ENCODE measurements at places on chromosomes 7 and 10.

GRCh38 chr10:17348011-17348500 is 106.3 kb downstream of the ST8SIA6 start:
- no peak for DNase-seq

GRCh38 chr7:101031082-101031481 is 11.2 kb downstream of the MUC17 start:
- no peak for DNase-seq

DNA sequence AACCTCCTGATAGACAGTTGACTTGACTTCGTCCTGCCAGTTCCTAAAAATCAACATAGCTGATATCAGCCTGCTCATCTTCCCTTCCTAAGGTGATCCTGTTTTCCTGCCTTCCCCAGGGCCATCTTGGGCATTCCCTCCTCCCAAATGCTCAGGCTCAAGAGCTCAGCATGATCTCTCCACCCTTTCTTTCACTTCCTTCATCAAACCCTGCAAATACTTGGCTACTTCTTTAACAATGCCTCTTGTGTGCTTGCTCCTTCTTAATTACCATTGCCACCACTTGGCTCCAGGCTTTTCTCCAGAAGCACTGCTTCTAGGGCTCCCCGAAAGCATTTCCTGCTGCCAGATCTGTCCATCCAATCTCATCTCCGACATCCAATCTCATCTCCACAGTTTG is 7.3 kb downstream of the FSCN3 start:
- DNase-seq: no peak

DNA sequence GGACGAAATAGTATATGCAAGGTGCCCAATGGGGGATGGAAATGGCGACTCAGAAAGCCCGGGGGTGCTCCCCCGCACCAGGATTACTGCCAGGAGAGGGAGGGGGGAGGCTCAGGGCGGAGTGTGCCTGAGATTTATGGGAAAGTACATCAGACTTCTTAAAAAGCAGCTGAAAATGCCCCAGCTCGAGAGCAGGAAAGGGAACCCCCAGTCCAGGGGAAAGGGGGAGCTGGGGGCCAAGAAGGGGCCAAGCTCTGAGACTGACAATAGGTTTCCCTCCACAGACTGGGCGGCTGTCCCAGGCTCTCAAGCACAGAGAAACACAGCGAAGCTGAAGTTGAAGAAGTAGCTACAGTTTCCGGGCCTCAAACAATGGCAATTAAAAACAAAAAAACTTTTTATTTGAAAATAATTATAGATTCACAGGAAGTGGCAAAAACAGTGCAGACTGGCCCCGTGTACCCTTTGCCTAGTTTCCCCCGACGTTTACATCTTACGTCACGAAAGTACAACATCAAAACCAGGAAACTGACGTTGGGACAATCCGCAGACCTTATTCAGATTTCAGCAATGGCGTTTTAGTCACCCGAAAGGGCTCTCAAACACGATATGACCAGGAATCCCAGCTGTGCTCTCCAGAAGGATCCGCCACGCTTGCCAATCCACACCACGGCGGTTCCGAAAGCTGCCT is 83.9 kb upstream of the FGFR2 start:
- no peak for DNase-seq

- no peak for DNase-seq
Observed at GRCh38 chr7:136274636-136275345, 297.6 kb upstream of the MTPN start.

DNA sequence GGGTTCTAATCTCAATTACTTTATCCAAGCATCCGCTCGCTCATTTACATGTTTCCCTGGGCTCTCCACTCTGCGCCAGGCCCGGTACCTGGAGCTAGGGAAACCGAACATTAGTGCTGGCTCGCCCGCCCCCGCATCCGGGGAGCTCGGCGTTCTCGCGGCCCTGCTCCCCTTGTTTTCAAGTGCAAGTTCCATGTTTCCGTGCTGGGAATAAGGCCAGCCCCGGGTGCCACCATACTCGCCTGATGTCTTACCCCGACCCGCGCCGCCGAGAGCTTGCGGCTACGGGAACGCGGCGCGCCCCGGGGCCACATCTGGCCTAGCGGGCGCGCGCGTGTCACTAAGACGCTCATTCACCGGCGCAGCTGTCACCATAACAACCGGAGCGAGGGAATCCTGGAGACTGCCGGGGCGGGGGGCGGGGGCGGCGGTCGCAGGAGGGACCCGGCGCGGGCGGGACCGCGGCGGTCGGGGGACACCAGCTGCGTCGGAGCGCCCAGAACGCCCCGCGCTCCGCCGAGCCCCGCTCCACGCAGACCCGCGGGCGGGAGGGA is at the start of gene NEURL1:
Gene NEURL1, plus strand, starts transcription at position 344 of the 554 bp plus-strand sequence. CDS start 683 bp downstream, outside the sequence.
- no peak for DNase-seq

DNA sequence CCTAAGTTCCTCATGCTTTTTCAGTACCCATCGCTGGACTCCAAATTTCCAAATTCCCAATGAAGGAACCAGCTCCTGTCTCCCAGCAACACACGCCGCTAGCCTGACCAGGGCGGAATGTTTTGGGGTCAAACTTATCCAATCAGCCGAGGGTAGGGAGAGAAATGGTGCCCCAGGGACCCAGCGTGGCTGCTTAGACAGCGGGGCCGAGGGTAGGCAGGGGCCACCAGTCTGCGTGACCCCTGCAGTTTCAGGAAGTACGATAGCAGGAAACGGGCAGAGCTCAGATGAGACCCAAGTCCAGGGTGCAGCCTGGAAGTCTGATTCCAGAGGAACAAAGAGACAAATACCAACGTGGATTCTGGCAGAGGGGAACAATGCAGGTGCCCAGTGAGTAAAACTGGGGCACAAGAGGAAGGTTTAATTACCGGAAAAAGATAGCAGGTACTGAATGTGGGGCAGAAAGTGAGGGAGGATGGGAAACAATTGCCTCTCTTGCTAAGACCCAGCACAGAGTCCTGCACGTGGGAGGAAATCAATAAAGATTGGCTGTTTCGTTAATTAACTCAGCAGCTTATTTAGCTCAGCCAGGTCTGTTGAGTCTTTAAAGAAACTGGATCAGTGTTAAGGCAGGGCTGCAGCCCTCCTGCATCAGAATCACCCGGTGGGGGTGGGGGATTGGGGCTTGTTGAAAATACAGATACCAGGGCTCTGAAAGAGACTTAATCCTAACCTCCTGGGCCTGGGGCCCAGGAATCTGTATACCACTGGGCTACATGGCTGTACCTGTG is 50.4 kb upstream of the NFE2L3 start:
- no peak for DNase-seq

DNA sequence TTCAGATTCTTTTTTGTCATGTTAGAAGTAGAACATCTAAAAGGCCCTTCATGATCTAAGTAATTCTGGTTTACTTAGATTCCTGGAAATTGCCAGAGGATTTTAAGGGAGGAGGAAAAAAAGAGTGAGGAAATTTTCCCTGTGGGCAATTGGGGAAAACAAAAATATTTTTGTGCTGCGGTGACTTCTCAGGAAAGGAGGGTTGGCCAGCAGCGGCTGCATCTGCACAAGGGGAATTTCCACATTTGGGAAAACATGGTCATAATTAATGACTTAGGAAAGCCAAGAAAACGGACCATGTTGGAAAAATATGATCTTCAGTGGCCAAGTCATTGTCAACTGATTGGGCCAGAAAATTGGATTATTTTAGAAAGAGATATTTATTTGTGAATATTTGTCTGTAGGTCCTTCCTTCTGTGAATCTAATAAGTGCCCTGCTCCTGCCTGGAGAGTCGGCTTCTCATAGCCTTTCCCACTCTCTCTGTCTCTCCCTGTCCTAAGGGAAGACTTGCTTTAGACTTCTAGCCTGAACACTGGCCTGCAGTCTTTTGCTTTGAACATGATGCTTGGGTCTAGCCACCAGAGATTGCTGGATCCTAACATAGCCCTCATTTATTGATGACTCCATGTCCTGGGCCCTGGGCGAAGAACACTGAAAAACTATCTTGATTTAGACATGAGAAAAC is 124.2 kb upstream of the MKLN1 start:
- no peak for DNase-seq

DNA sequence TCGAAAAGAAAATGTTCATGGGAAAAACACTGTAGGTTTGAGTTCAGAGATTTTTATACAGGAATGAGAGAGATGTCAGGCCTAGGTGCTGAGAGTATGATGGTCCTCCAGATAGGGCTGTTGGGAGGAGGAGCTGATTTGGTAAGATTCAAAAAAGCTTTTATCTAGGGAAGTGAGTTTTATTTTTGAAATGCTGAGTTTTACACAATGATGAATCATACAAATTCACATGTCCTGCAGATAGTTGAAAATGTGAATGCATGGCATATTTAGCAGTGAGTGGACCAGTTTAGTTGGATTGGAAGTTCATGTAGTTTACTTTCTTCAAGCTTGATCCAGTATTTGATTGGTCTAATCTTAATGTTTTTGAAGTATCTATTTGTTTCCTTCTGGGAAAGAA is 154.8 kb downstream of the LRRC4 start:
- no peak for DNase-seq

DNA sequence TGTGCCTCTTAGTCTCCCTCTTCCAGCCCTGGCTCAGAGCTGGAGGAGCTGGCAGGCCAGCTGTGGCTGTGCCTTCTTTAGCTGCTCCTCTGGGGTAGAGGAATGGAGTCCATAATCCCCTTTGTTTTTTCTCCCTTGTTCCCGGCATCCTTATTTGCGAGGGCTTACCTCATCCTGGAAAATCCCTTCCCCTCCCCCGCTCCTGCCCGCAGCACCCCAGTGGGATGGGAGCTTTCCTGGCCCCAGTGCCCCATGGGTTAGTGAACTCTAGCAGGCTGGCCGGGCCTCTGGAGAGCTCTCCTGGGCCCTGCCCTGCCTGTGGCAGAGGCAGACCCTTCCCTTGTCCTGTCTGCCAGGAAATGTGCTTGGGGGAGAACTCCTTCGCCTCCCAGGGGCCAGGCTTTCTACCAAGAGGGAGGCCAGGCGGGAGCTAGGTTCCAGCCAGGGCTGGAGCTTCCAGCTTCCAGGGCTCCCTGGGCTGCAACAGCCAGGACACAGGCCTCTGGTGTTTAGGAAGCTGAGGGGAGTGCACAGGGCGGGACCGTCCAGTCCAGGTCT is 16.5 kb upstream of the TRIM8 start:
- DNase-seq: no peak

DNA sequence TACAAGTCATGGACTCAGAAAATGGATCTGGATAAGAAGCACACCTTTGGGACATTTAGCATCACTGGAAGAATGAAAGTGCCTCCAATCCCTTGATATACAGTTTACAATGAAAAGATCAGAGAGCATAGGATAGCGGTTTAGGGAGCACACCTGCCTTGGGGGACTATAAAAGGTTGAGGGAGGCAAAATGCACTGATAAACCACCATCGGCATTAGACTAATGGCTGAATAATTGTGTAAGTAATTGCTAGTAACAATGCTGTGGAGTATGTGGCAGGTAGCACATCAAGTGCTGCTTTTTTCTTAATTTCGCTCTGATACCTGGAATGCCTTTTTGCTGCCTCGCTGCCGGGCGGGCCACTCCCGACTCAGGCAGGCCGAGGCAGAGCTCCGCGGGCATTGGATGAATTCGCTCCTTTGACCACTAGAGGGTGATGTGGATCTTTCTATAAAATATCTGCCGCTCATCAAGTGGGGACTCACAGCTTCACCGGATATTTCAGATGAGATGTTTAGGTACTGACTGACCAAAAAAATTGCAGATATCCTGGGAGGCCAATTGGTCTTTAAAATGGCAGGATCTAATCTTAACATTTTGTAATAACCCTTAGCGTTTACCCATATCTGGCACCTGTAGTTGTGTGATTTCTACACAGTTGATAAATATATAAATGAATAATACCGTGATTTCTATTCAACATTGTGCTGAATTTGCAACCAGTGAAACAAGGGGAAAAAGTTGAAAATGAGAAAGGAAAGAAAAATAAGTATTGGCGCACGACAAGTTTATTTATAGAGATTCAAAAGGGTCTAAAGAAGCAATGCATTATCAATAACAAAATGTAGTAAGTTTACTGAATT is 116.8 kb upstream of the PRSS1 start:
- DNase-seq: peak; percentile 51

DNA sequence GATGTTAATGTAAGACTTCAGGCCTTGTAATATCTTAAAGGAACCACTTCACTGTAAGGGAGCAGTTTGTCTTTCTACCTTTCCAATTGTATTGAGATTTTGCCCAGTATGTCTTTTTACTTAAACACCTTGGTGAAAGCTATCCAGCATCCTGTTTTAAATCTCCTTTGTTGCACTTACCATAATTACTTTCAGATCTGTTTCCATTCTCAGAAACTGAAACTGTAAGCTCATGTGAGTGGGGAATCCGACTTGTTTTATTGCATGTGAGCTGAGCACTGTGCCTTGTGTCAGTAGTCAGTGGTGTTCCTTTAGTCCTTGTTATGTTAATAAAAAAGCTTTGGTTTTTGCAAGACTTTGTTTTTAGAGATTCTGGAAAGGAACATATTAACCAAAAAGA is 42.2 kb downstream of the BMPR1A start:
- no peak for DNase-seq

- DNase-seq: no peak
Observed at GRCh38 chr10:119315128-119316001, 108.0 kb downstream of the GRK5 start.

DNA sequence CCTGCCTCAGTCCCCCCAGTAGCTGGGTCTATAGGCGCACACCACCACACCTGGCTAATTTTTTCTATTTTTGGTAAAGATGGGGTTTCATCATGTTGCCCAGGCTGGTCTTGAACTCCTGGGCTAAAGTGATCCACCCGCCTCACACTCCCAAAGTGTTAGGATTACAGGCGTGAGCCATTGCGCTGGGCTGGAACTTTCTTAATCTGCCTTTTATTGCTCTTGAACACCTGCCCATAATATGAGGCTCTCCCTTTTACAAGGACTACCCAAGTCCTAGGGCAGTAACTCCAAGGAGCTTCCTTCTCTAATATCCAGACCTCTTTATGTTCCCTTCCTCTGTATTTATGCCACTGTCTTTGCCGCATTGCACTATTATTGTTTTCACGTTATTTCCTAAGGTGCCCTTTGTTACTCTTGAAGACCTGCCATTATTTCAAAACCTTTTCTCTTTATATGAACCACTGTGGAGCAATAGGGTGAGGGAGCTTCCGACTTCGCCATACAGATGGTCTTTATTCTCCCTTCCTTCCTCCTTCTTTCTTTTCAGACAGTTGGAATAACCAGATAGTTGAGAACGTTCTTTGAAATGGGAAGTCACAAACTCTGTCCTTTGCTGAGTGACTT is 36.3 kb upstream of the TCF7L2 start:
- no peak for DNase-seq

- DNase-seq: no peak
Observed at GRCh38 chr7:51288896-51289622, 27.6 kb downstream of the COBL start.

- DNase-seq: no peak
Observed at GRCh38 chr7:116432527-116432916, 67.0 kb upstream of the CAV2 start.

DNA sequence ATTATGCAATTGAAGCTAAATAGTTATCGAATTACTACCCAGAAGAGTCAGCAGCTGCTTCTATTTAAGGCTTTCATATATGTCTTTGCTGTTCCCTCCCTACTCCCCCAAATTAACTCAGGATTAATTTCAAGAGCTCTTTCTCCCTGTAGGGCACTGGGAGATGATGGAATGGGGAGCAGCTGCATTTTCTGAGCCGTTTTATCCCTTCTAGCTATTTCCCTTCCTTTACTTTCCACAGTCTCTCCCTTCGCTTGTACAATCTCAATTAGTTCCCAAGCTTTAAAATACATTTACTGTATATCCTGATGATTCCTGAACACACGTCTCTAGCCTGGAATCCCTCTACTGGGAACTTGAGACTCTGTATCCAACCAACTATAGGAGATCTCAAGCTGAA is 19.8 kb upstream of the TSPAN12 start:
- no peak for DNase-seq

- DNase-seq: no peak
Observed at GRCh38 chr10:114684822-114685209, 26.7 kb upstream of the ABLIM1 start.
